Hematopoietic multipotent progenitor cell treated with erythropoietin and hydrocortisone succinate and interleukin-3 and kit ligand, for 8 days (in vitro differentiated cells): ENCODE measurements at places on chromosomes 16 and 17.

DNA sequence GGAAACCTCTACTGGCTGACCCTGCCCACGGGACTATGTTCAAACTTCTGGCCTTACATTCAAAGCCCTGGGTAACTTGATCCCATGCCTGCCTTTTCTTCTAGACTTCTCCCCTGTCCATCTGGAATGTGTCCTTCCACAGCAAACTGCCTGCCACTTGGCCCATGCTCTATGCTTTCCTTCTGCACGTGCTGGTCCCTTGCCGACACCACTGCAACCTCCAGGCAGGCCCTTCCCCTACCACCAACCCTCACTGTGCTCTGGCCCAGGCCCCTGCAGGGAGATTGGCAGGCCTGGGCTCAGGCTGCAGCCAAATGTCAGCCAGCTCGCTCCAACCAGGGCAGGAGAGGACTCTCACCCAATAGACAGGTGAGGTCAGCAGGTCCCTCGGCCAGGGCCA is 11.0 kb downstream of the HSD11B2 start:
- no peak for DNase-seq

GRCh38 chr16:16122264-16122663 is 101.0 kb downstream of the ABCC6 start:
- DNase-seq, result no peak

GRCh38 chr16:67843343-67843765 is 1.2 kb downstream of the THAP11 start:
- DNase-seq, result no peak

DNA sequence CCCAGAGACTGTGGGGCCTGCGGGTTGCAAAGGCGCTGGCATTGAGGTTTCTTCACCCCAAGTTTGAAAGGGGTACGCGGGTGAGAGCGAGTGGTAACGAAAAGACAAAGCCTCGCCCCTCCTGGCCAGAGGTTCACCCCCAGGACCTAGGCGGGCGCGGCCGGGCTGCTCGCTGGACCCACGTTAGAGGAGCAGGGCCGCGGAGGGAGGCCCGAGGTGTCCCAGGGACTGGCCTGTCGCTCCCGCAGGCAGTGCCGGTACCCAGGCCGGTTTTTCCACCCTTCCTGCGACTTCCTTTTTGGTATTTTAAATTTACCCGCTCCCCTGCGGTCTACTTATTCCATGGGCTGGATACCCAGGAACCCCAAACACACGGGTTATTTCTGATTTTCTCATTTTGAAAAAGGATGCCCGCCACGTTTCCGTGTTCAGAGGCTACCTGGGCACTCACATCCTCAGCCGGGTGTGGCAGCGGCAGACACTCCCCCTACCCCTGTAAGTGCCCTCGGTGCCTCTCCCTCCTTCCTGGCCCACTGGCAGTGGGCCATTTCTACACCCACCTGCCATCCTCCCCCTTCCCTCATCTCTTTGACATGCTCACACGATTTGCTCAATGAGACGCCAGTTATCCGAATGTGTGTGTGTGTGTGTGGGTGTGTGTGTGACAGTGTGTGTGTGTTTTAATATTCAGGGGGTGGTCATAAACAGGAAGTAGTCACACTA is 1.6 kb upstream of the FOXL1 start:
- no peak for DNase-seq
